Left renal cortex interstitium (tissue), 4 donors: ENCODE measurements at places on chromosomes 1 and 21. TPM values are rescaled to one million over a fixed set of nuclear protein-coding genes. Genes with fewer than 3 reads are reported as not detected.

The FCRL3 gene
- 0.13 TPM for polyA plus RNA-seq

The FCRL1 gene
- not detected for polyA plus RNA-seq

The TACSTD2 gene
- 47.7 TPM for polyA plus RNA-seq

The STIL gene
- 8.9 TPM for polyA plus RNA-seq

The OR2AK2 gene
- polyA plus RNA-seq, result not detected

DNA sequence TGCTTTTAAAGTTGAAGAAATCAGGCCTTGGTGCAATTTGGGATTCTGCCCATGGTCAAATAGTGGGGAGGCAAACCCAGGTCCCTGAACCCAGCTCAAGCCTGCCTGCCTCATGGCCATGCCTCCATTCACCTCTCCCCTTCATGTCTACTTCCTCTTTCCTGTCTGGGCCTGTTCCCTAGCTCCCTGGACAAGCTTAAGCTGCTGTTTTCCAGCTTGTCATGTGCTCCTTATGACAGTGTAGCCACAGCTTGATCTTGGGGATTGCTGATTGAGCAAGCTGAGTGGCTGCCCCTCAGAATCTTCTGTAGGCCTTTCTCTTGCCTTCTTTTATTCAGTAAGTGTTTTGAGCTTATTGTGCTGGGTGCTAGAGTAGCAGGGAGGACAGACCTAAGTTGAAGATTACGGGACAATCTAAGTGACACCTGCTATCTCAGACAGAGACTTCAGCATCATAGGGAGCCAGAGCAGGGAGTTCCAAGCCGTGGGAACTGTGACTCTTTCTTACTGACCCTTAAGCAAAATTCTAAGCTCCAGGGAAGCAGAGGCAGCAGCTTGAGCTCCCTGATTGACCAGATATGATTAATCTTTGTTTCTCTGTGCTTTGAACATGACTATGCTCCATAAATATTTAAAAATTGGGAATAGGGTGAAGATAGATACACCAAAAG, 520 bp upstream of the MR1 start:
- no peak for DNase-seq

- DNase-seq, result no peak
Measured at GRCh38 chr1:234989019-234989418, 139.6 kb downstream of the TOMM20 start.

GRCh38 chr1:67700692-67701410, 15.8 kb downstream of the GADD45A start:
- DNase-seq, result no peak

- DNase-seq, result no peak
Measured at GRCh38 chr21:39620856-39621255, 8.1 kb downstream of the B3GALT5 start.

- DNase-seq, result no peak
Measured at GRCh38 chr1:204726478-204726877, 40.9 kb upstream of the LRRN2 start.

DNA sequence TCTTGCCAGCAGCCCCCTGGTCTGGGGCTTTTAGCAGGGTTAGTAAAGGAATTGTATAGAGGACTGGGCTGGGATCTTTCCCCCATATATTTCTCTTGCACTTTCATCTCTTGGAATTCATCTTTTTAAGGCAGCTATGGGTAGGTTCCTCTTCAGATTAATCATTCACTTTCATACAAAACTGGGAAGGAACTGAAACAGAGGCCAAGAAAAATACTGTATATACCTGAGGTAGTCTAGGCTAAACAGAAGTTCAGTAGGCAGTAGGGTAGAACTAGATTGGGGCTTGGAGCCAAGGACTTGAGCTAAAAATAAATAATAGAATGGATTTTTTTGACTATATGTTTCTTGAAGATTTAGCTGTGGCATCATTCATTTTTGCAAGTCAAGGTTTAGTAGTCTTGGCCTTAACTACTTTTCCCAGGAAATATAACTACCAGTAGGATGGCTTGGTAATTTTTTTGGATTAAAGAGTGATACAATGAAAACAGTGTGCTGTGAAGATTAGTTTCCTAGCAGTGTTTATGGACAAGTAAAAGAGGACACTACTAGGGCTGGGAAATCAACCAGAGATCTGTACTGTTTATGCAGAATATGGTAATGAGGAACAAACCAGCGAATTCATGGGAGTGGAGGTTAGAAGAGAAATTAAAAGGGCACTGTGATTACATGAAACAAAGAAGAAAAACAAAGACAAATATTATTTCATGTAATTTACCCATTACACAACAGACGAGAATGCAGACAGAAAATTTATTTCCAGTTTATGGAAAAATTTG, 50.9 kb upstream of the PTGS2 start:
- no peak for DNase-seq
